Stimulated activated effector memory CD8-positive, alpha-beta T cell treated with anti-CD3 and anti-CD28 coated beads, Interleukin-12 subunit alpha, Interleukin-12 subunit beta, amount 100 ng/mL, for 72 hours (primary cell): ENCODE measurements at places on chromosomes 5 and 9.

- DNase-seq, result no peak
Observed at GRCh38 chr9:89745601-89746376, 141.0 kb downstream of the GADD45G start.

DNA sequence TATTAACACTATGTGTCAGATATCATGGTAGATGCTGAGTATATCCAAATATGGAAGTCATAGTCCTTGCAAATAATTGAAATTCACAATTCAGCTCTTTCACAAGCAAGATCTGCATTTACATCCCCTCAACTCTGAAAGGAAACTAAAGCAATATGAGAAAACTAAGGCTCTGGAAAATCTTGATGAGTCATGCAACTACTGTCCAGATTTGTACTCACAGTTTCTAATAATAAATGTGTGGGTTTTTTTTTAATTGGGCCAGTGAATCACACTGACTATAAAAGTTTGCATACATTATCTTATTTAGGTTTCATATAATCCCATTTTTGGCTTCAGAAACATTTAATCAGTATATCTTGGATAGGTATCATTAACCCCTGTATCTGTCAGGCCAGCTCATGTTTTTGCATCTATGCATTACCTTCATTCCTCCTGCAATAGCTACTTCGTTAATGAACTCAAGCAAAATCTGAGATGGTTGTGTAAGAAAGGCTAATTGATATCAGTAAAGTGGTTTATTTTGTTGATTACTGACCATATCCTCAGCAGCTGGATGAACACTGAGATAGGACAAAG, 58.7 kb upstream of the PRR16 start:
- no peak for DNase-seq

- DNase-seq, result no peak
Observed at GRCh38 chr5:14678773-14679334, 14.3 kb downstream of the OTULIN start.

GRCh38 chr5:107673039-107673367, 2.3 kb upstream of the EFNA5 start:
- DNase-seq, result no peak

GRCh38 chr5:140630292-140631035, 2.5 kb downstream of the CD14 start:
- no peak for DNase-seq

GRCh38 chr5:109743041-109743531, 53.4 kb downstream of the MAN2A1 start:
- DNase-seq, result no peak

DNA sequence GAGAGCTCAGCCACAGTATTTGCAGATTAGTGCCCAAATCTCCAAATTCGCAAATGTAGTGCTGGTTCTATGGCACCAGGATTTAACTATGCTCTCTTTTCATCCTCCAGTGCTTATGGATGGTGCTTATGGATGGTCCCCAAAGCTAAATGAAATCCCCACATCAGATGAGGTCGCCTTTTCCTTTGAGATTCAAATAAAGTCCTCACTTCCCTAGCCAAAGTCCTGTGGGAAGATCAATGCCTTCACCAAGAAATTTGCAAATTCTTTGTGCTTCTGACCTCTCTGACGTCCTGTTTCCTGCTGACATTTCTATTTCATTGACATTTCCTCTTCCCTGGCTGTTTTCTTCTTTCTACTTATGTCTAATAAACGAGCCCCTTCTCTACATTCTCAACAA, 1077.0 kb upstream of the C9orf72 start:
- no peak for DNase-seq

DNA sequence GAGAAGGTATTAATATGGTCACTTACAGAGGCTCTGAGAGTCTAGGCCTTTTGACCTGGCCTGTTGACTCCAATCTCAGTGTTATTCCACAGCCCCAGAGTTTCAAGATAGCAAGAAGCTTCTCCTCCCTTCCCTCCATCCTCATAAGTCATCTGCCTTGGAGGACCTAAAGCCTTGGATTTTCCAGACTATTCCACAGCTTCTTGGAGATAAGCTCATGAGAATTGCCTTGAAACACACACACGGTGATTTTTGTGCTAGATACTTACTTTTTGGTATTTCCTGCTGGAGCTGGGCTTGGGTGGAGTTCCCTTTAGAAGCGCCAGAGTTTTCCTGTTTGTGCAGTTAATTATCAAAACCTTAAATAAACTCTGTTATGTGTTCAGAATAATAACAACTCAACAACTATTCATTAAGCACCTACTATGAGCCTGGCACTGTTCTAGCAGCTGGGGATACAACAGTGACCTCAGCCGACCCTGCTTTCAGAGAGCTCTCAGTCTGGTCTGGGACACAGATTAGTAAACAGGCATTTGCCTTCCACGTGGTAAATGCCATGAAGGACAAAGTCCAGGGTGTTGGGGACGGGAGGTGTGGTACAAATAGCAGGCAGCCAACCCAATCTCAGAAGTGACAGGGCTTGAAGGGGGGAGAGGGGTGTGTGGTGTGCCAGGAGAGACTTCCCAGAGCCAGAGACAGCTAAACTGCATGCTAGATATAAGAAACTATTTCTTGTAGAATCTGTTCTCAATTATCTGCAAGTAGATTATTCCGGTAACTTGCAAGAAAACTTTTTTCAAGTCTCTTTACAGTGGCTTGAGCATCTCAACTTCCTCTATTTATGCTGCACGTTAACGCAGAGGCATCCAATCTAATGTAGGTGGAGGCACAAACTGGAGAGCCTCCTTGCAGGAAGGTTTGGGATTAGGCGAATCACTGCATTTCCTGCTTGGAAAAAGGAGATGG, 55.9 kb upstream of the KLF9 start:
- DNase-seq, result no peak

DNA sequence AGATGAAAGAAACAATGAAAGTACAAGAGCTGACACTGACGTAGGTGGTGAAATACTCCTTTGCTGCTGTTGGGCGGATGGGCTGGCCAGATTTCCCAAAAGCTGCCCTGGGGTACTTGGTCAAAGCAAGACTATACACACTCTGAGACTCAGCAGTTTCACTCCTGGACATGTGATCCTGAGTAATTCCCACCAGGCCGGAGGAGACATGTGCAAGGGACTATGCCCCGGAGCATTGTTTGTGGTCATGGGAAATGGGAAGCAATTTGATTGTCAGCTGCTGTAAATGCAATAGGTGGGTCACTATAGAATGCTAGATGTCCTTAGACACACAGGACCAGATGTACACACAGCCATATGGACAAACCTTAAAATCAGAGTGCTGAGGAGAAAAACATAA, 116.1 kb downstream of the DCP2 start:
- DNase-seq, result no peak

DNA sequence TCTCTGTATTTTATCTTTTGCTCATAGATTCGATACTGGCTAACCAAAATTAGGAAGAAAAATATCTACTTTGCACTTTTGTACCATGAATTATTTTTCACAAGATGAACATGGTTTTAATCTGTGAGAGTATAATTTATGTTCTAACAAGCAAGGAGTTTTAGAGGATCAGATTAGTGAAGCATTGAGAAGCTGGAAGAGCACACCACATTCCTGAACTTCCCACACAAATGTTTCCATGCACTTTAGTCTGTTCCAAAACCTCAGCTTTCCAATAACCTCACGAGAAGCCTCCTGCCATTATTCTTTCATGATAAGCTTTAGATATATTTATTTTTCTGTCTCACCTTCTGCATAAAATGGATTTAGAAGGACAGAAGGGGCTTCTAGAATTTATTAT, 98.7 kb upstream of the MPDZ start:
- DNase-seq, result no peak

DNA sequence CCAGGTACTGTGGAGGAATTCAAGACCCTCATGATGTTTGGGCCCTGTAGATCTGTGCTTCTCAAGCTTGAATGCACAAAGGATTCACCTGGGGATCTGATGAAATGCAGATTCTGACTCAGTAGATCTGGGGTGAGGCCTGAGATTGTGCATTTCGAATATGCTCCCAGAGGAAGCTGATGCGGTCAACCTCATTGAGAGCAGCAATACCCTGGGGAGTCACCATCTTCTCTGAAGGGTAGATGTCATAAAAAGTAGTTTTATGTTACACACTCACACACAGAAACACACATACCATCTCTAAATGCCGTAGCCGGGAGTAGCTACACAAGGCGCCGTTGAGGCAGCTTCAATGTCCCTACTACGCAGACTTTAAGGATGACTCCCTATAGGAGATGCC, 55.8 kb upstream of the CPEB4 start:
- DNase-seq, result no peak

DNA sequence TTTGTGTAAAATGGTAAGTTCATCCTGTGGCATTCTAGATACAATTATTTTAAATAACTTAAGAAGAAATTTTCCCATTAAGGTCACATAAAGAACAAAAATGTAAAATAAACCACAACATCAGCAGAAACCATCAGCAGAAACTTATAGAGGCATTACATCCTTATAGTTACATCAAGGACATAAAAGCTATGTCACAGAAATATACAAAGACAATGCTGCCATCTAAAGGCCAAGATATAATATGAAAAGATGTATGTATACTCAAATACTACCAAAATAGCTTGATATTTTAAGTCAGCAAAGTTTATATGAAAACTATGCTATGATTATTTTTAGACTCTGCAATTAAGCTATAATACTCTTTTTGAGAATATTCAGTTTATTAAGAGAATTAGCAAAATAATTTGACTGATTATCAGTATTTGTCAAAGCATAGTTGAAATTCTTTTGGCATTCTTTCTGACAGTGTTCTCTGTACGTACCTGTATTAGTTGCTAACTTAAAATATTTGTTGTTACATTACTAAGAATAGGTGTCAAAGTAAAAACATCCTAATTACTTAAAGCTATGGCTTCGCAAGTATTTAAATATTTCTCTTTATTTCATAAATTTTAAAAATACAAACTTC, 36.2 kb downstream of the FBXL17 start:
- no peak for DNase-seq

DNA sequence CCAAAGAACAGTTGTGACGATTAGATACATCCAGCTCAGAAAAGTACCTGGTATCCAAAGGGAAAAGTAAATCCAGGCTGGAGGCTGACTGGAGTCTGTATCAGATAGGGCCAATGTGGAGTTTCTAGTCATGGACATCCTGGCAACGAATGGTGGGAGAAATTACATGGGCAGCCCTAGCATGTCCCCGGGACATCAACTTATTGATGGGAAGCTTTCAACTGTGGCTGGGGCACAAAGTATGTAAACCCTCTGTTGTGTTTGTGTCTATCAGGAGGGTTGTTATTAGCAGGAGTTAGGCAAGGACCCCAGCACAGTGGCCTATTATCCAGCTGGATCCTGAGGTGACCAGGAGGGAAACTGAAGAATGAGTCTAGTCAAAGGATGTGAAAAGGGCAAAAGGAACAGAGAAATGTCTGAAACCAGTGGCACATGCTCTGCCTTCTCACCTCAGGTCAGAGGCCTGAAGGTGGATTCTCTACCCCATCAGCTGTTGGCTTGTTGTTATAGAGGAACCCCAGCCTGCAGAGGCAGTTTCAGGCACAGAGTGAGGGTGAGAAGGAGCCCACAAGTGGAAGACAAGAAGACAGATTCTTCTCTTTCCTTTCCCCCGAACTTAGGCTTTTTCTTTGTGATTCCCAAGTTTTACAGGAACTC, 19.9 kb downstream of the IFNW1 start:
- DNase-seq, result no peak
